ENCODE measurements at places on chromosomes 1 and 21.

GRCh38 chr1:100879422-100879821 lies 15.2 kb downstream of the EXTL2 start:
- no peak overlapping the region for H3K27ac ChIP-seq
- no peaks in the 10 kb centered on the region for H3K27me3 ChIP-seq
- no peaks in the 10 kb centered on the region for H3K36me3 ChIP-seq
- no peak for DNase-seq

- H3K4me3 ChIP-seq = no peak overlapping the region
- H3K4me1 ChIP-seq = no peaks in the 10 kb centered on the region
- H3K27me3 ChIP-seq = no peaks in the 10 kb centered on the region
- DNase-seq = no peak
- no peaks in the 10 kb centered on the region for H3K36me3 ChIP-seq
Measured at GRCh38 chr21:23977971-23978370, 1629.3 kb downstream of the MRPL39 start.

GRCh38 chr1:42937141-42937696 lies 21.4 kb downstream of the SLC2A1 start:
- no peak overlapping the region for H3K27ac ChIP-seq
- H3K4me3 ChIP-seq = no peak overlapping the region
- DNase-seq = no peak
- H3K27me3 ChIP-seq = no peaks in the 10 kb centered on the region
- peaks cover 38% of the 10 kb centered on the region for H3K36me3 ChIP-seq

DNA sequence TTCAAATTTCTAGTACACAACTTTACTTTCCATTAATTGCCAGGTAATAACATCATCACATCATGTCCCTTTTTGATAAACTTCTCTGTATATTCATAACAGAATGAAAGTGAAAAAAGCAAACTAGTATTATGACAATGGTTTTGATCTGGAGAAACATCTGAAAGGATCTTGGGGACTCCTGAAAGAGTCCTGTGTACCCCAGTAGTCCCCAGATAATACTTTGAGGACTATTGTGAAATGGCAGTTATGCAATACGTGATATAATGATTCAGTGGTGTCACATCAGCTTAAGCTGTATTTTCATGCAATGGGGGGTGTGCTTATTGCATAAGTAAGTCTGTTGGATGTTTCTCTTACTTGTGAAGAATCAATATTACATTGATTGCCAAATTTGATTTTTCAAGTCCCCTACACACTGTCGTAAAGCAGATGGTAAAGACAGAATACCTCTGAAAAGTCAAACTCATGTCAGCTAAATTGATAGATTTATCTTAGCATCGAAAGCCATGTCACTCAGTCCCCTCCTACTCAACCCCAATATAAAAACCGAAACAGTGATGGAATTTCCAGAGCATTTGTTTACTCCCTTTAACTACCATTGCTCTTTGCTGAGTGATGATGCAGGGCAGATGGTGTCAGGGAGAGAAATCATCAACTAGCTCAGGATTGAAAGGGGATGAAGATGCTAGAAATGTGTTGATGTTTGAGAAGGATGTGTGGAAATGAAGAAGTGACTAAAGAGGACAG lies 146.7 kb upstream of the C1orf105 start:
- no peak for DNase-seq
- H3K4me1 ChIP-seq = no peaks in the 10 kb centered on the region
- H3K27me3 ChIP-seq = no peaks in the 10 kb centered on the region
- no peaks in the 10 kb centered on the region for H3K36me3 ChIP-seq
- H3K27ac ChIP-seq = no peak overlapping the region

DNA sequence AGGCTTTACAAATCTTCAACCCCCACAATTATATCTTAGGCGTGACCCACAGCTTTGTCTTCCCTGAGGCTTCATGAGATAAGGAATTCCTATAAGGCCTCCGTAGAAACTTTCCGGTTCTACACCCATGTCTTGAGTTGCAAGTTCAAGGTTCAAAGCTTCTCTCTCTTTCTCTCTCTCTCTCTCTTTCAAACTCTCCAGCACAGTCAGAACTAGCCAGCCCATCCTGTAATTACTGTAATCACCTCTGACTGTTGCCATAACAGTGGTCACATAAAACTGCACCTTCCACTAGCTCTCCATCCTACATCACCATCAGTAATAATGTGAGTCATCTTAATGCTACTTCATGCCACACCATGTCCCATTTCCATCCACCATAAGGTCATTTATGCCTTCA lies 90.0 kb upstream of the NFASC start:
- H3K4me3 ChIP-seq = no peak overlapping the region
- no peaks in the 10 kb centered on the region for H3K36me3 ChIP-seq
- no peak overlapping the region for H3K27ac ChIP-seq
- peak; percentile 19 for DNase-seq
- no peaks in the 10 kb centered on the region for H3K27me3 ChIP-seq

DNA sequence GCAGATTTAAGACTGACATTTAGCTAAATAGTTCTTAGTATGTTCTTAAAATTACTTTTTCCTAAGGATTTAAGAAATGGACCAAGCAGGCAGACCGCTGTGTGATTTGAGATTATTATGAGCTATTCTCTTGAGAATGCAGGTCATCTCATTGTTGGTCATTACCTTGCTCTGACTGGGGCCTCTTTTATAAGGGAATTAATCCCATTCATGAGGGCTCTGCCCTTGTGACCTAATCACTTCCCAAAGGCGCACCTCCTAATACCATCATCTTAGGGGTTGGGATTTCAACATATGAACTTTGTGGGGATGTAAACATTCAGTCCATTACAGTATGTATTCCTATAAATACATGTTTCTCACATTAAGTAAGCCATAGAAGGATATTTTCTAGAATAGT lies 24.2 kb downstream of the OSBPL9 start:
- H3K4me3 ChIP-seq = no peak overlapping the region
- no peak for DNase-seq
- no peaks in the 10 kb centered on the region for H3K36me3 ChIP-seq
- H3K4me1 ChIP-seq = peaks cover 9% of the 10 kb centered on the region
- H3K27me3 ChIP-seq = no peaks in the 10 kb centered on the region
- H3K27ac ChIP-seq = no peak overlapping the region

DNA sequence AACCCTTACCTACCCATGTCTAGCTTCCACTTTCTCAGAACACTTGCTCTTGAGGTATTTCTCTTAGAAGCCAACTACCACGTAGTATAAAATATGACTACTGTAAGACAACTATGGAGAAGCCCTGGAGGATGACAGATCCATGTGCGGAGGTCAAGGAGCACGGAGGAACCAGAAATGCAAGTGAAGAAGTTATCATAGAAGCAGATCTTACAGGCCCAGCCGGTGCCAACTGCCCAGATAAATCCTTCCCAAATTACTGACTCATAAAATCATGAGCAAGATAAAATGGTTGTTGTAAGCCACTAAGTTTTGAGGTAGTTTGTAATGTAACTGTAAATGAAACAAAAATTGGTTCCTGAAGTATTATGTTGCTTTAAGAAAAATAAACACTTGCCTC lies 12.6 kb downstream of the GTF2B start:
- DNase-seq = no peak
- no peaks in the 10 kb centered on the region for H3K4me1 ChIP-seq
- H3K36me3 ChIP-seq = no peaks in the 10 kb centered on the region

DNA sequence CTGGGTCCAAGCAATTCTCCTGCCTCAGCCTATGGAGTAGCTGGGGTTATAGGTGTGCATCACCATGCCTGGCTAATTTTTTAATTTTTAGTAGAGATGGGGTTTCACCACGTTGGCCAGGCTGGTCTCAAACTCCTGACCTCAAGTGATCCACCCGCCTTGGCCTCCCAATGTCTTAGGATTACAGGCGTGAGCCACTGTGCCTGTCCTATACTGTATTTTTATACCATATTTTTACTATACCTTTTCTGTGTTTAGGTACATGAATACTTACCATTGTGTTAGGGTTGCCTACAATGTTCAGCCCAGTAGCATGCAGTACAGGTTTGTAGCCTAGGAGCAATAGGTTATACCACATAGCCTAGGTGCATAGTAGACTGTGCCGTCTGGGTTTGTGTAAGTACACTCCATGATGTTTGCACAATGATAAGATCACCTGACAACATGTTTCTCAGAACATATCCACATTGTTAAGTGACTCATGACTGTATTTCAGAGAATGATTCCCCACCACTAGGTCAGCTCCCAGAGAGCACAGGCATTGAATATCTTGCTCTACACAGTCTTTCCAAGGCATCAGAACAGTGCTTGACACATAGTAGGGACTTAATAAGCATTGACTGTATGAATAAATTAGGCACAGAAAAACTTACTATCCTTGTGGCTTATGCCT lies 6.0 kb upstream of the CITED4 start:
- H3K4me1 ChIP-seq = peaks cover 2% of the 10 kb centered on the region
- H3K27me3 ChIP-seq = no peaks in the 10 kb centered on the region
- no peak overlapping the region for H3K4me3 ChIP-seq
- H3K27ac ChIP-seq = no peak overlapping the region
- H3K36me3 ChIP-seq = no peaks in the 10 kb centered on the region
- no peak for DNase-seq

GRCh38 chr1:33295023-33295422 lies 25.9 kb downstream of the A3GALT2 start:
- H3K36me3 ChIP-seq = peaks cover 4% of the 10 kb centered on the region
- H3K4me3 ChIP-seq = no peak overlapping the region
- H3K4me1 ChIP-seq = no peaks in the 10 kb centered on the region
- no peaks in the 10 kb centered on the region for H3K27me3 ChIP-seq

GRCh38 chr1:62209931-62210595 lies 15.4 kb downstream of the L1TD1 start:
- no peak overlapping the region for H3K27ac ChIP-seq
- H3K4me1 ChIP-seq = no peaks in the 10 kb centered on the region
- H3K36me3 ChIP-seq = peaks cover 18% of the 10 kb centered on the region
- no peaks in the 10 kb centered on the region for H3K27me3 ChIP-seq

DNA sequence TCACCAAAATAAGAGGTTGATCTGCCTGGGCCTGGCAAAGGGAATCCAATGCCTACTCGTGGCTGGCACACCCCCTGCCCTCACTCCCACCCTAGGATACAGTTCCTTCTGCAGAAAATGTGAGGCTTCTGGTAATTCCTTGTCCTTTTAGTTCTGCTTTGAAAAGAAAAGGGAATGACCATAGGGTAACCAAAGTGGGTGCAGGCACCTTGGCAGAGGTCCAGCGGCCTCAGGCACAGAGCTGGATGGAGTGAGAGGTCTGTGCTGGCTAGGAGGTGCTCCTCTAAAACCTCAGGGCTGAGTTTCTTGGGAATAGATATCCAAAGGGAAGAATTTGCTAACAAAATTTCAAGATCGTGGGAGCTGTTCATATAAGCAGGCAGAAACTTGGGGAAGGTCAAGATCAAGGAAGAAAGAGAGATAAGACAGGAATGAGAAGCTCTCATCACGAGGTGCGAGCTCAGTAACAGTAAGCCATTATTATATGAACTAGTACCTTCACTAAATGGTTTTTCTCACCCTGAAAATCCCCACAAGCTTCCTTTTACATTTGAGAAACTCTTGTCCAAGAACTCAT lies 293.1 kb upstream of the LYPLAL1 start:
- no peaks in the 10 kb centered on the region for H3K27me3 ChIP-seq
- no peaks in the 10 kb centered on the region for H3K36me3 ChIP-seq
- H3K4me1 ChIP-seq = no peaks in the 10 kb centered on the region
- DNase-seq = no peak

- no peak overlapping the region for H3K4me3 ChIP-seq
- no peaks in the 10 kb centered on the region for H3K4me1 ChIP-seq
- peaks cover 3% of the 10 kb centered on the region for H3K36me3 ChIP-seq
- H3K27me3 ChIP-seq = no peaks in the 10 kb centered on the region
Measured at GRCh38 chr1:155179112-155180031, 5.7 kb downstream of the TRIM46 start.

DNA sequence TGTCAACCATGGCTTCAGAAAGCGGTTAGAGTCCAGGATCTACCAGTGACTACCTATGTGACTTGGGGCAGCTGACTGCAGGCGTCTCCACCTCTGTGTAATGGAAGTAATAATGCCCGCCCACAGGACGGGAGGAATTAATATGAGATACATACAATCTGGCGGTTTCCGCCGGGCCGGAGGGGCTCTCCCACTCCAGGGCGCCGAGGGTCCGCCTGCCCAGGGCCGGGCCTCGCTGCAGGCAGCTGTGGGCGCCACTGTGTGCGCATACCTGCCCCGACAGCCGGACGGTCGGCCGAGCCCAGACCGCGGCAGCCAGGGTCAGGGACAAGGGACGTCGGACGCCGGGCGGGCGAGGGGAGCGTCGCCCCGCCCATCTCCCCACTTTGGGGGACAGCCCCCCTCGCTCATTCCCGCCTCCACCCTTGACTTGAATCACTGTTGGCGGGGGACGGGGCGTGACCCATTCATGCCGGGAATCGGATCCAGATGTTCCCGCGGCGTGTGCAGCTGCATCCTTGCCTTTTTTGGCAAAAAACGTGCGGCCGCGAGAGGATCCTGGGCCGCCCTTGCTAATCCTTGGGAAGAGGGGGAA lies 6.0 kb upstream of the SF3A3 start:
- H3K4me1 ChIP-seq = peaks cover 27% of the 10 kb centered on the region
- H3K27ac ChIP-seq = peak overlapping the region; percentile 66
- peaks cover 11% of the 10 kb centered on the region for H3K36me3 ChIP-seq
- DNase-seq = peak; percentile 94
- H3K27me3 ChIP-seq = no peaks in the 10 kb centered on the region

- no peak overlapping the region for H3K4me3 ChIP-seq
- H3K27me3 ChIP-seq = no peaks in the 10 kb centered on the region
- DNase-seq = no peak
- no peaks in the 10 kb centered on the region for H3K4me1 ChIP-seq
- H3K36me3 ChIP-seq = no peaks in the 10 kb centered on the region
- no peak overlapping the region for H3K27ac ChIP-seq
Measured at GRCh38 chr1:41642922-41643821, 158.7 kb upstream of the EDN2 start.

DNA sequence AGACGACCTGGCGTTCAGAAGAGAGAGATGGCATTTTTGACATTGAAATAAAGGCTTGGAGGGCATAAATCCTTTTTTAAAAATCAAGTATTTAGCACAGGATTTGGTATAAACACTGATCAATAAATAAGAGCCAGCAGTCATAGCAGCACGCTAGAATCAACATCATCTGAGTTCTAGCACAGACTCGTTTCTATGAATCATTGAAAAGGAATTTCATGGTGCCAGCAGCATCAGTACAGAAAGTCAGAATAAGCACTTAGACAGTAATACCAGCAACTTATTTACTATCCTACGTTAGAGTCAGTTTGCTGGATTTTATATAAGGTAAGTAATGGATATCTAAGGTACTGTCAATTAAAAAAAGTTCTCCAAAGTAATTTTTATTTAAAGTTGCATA lies 119.3 kb downstream of the HLCS start:
- DNase-seq = peak; percentile 59
- H3K4me1 ChIP-seq = no peaks in the 10 kb centered on the region
- H3K27ac ChIP-seq = no peak overlapping the region
- H3K4me3 ChIP-seq = no peak overlapping the region
- no peaks in the 10 kb centered on the region for H3K27me3 ChIP-seq

- no peak overlapping the region for H3K4me3 ChIP-seq
- H3K27me3 ChIP-seq = no peaks in the 10 kb centered on the region
- H3K36me3 ChIP-seq = no peaks in the 10 kb centered on the region
Measured at GRCh38 chr1:197181982-197182381, 35.5 kb upstream of the ASPM start.

- no peak overlapping the region for H3K27ac ChIP-seq
- DNase-seq = no peak
- no peaks in the 10 kb centered on the region for H3K4me1 ChIP-seq
- no peak overlapping the region for H3K4me3 ChIP-seq
- H3K27me3 ChIP-seq = no peaks in the 10 kb centered on the region
Measured at GRCh38 chr1:84737590-84737989, 47.3 kb upstream of the SSX2IP start.

GRCh38 chr1:15847100-15847892 lies at the start of gene SPEN:
Gene SPEN, plus strand, starts transcription at chr1:15847707. Its CDS starts 361 bp downstream, at chr1:15848068.
- H3K27ac ChIP-seq = peak within 1 kb of the TSS; percentile 94
- peak; percentile 98 for DNase-seq
- H3K27me3 ChIP-seq = no peaks in the 10 kb centered on the region
- H3K4me3 ChIP-seq = peak within 1 kb of the TSS; percentile 97
- H3K4me1 ChIP-seq = peaks cover 2% of the 10 kb centered on the region

Data from mesendoderm (in vitro differentiated cells).